ENCODE measurements at places on chromosomes 6 and 20.
A peak's percentile ranks its signal among the peaks of the same experiment; 100 is the strongest.

DNA sequence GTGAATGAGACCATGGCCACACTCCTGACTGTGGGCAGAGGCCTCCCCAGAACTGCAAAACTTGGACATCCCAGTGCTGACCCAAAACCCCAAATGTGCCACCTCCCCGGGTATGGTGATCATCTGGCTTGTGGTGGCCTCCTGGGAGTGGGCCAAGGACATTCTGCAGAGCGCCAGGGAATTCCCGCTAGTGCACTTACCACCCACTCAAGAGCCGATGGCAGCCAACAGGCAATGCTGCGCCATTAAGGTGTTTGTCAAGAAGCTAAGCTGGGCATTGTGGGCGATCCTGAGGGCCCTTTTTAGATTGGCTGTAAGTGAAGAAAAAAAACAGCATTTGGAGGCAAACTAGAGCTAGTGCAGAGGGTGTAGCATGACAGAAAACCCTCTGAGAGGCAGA lies 9.4 kb downstream of the MMP24 start:
- DNase-seq = no peak

DNA sequence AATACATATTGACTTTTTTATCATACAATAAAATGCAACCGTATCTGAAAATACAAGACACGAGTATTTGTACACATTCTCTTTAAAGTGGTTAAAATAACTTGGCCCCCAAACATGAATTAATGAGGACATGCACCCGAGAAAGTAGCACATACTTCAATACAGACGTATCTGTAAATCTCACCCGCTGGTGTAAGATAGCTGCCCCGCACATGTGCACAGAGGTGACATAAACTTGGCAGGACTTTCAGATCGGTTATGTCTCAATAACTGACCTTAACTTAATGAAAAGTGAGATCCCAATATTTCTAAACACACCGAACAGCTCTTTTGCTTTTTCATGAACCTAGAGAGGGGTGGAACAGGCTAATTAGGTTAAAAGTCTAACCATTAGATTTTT lies 91.5 kb upstream of the RPS6KA2 start:
- no peak for DNase-seq

- DNase-seq = no peak
These were observed 812 bp downstream of the MYMX start for GRCh38 chr6:44217332-44218143.

- DNase-seq = no peak
These were observed 210.4 kb downstream of the ANKRD60 start for GRCh38 chr20:58017970-58018530.

- DNase-seq = no peak
These were observed 23.8 kb upstream of the ZBTB24 start for GRCh38 chr6:109506841-109507240.

DNA sequence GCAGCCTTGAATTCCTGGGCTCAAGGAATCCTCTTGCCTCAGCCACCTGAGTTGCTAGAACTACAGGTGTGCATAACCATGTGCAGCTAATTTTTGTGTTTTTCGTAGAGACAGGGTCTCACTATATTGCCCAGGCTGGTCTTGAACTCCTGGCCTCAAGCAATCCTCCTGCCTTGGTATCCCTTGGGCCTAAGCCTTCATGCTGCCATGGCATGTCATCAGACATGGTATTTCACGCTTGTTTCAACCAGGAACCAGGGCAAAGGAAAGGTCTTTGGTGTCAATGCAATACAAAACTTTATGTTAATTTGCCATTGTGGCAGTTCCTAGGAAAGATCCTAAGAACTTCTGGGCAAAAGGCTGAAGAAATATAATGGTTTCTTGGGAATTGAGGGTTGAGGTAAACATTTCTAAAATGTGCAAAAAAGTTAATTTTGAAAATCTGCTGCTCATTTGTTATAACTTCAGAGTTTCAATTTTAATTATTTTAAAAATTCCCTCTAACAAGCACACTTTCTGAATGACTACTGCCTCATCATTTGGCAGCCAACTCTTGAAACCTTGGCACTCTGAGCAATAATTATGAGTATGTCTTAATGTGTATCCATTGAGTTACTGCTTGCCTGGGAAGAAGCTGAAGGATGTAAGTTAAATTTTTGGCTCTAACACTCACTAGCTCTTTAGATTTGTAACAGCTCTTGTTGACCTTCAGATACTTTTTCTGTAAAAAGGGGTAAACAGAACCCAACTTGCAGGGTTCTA lies 154.1 kb downstream of the GJA10 start:
- no peak for DNase-seq

DNA sequence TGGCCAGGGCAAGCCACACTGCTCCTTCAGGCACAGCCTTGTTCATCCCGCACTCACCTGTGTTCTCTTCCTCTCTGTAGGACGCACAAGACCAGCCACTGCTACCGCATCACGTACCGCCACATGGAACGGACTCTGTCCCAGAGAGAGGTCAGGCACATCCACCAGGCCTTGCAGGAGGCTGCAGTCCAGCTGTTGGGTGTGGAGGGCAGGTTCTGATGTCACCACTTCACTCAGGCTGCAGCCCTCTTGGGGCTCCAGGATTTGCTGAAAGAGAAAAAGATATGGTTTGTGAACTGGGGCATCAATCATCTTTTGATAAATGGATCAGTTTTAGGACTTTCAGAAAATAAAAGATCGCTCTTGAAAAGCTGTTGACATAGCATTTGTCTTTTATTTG lies 235.5 kb downstream of the NRN1 start:
- no peak for DNase-seq

- DNase-seq = peak; percentile 66
These were observed 106.1 kb upstream of the AKIRIN2 start for GRCh38 chr6:87808005-87808757.

- DNase-seq = no peak
These were observed 51.9 kb upstream of the SAYSD1 start for GRCh38 chr6:39166912-39167290.

GRCh38 chr20:45828589-45828988 lies 1.5 kb upstream of the TNNC2 start:
- no peak for DNase-seq

DNA sequence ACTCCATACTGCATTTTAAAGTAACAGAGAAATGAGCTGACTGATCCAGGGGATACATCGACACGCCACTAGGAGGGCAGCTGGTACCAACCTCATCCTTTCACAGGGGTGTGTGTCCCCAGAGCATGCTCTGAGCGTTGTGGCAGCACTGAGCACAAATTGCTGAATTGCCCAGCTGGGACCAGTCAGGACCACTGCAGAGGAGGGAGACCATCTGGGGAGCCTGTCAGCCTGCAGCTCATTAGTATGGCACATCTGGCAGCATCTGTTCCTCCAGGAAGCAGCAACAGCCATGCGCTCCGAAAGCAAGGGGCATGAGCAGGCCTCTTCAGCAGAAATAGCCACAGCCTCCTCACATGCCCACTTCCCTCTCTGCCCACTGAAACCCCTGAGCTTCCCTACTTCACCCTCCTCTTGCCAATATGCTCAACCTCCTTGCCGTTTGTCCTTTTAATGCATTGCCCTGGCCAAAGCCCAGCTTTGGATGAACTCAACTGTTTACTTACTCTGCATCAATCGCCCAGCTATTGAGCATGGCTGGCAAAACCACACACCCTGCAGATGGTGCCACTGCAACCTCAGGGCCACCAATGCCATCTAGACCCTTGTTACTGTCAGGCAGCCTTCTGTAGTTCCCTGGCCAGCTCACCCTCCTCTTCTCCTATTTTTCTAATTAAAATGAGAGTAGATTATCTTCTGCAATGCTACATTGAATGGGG lies 77.6 kb upstream of the NEDD9 start:
- DNase-seq = no peak

- DNase-seq = no peak
These were observed 47.2 kb downstream of the TRERF1 start for GRCh38 chr6:42404484-42404883.

GRCh38 chr6:51200676-51201075 lies 382.0 kb downstream of the TFAP2B start:
- DNase-seq = no peak

DNA sequence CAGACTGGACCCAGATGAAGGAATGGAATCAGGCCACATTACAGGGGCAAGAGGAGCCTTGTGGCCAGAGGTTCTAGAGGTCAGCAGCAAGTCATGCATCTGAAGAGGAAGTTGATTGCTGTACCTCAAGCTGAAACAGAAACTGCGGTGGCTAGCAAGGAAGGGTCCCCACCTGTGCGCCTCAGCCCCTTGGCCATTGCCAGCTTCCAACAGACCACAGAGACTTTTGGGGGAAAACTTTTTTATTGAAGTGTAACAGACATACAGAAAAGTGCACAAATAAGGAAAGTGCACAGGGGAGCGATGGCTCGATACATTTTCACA lies 26.8 kb upstream of the SLC9A8 start:
- no peak for DNase-seq

- no peak for DNase-seq
These were observed 499.8 kb upstream of the PTCHD4 start for GRCh38 chr6:48610846-48611245.

DNA sequence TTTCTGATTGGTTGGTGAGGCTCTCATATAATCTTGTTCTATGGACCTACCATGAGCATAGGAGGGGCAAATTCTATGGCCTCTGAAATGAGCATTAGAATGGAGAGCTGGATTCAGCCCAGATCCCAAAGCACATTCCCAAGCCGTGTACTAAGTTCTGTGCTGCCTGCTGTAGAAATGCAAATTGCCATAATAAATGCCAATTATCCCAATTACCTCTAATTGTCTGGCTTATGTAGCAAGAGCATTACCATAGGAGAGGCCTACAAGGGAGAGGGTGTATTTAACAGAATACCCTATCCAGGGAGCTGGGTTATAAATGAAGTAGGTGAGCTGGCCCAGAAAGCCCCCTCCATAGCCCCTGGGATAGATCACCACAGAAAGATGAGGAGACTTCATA lies 126.8 kb downstream of the LRFN2 start:
- no peak for DNase-seq

DNA sequence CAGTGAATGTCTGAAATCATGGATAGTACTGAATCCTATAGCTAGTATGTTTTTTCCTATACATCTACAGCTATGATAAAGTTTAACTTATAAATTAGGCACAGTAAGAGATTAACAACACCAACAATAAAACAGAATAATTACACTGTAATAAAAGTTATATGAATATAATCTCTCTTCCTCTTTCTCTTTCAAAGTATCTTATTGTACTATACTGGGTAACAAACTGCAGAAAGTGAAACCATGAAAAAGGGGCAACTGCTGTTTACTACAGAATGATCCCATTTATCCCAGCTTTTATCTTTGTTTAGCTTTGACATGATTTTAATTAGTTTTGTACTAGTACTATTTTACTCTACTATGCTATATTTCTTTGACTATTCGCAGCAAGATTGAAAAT lies 25.8 kb downstream of the ESF1 start:
- DNase-seq = no peak

GRCh38 chr6:76671751-76672150 lies 599.3 kb upstream of the IMPG1 start:
- DNase-seq = no peak

DNA sequence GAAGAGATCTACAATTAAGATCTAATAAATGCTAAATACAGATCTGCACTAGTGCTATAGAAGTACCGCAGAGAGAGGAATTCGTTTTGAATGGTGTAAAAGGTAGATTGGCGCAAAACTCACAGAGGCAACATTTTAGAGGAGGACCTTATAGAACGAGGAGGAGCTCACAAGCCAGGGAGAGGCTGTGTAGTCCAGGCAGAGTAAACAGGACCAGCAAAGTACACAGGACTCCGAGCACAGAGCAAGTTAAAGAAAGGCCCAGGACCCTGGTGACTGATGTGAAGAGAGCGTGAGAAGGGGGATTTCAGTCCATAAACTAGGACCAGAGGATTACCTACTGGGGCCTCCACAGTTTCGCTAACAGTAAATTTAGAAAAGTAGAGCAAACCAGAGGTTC lies 202.3 kb downstream of the FOXC1 start:
- DNase-seq = no peak

- no peak for DNase-seq
These were observed 11.5 kb upstream of the CARMIL1 start for GRCh38 chr6:25267662-25268061.

DNA sequence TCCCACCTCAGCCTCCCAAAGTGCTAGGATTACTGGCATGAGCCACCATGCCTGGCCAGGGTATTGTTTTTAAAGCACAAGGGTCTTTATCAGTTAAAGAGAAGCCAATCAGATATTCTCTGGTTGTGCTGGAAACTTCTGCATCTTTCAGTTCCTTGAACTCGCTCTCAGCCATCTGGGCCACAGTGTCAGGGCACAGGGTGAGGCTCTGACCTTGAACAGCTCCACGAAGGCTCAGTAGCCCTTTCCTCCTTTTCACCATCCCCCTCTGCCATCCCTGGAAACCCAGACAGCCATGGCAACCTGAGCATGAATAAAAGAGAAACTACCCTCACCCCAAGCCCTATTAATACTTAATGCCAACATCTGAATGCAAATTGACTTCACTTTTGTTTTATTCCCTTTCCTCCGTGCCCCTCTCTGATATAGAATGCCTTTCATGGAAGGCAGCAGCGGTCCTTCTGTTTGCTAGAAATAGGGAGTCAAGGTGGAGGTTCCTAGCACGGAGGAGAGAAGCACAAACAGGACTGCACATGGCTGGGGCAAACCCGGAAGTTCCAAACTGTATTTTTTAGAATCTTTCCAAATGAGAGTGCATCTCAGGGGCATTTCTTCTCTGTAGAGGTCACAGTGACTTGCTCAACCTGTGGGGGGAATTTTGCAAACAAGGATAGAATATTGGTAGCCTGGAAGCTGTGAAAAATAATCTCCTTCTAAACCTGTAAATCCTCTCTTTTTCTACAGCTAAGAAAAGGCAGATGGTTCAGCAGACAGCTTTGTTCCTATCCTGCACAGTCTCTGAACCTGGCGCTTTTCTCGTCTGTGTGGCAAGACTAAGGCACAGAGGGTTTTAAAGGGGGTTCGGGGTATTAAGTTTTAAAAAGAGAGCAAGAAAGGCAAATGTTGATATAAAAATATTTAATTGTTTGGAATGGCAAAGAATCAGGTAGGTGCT lies 176.4 kb upstream of the RREB1 start:
- DNase-seq = peak; percentile 61

DNA sequence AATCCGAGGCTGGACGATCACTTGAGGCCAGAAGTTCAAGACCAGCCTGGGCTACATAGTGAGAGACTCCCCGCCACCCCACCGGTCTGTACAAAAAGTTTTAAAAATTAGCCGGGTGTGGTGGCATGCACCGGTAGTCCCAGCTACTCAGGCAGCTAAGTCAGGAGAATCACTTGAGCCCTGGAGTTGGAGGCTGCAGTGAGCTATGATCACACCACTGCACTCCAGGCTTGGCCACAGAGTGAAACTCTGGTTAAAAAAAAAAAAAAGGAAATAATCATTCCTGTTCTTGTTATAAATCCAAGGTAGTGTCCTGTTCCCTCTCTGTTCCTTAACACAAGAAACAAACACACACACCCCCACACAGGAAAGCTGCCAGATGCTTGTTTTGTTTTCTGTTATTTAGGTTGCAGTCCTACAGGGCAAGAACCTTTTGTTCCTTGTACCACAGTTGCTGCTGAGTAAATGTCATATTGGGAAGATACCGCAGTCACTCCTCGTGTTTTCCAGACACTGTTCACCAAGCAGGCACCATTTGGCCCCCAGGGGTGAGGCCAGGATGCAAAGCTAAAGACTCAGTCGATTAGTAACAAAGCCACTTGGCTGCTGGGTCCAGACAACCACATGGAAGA lies 28.9 kb downstream of the ASIP start:
- DNase-seq = no peak

- DNase-seq = no peak
These were observed 121.7 kb downstream of the PRKN start for GRCh38 chr6:162605881-162606280.

All from NCI-H774 (cell line).